H54 (cell line): ENCODE measurements at places on chromosomes 2 and 18.

DNA sequence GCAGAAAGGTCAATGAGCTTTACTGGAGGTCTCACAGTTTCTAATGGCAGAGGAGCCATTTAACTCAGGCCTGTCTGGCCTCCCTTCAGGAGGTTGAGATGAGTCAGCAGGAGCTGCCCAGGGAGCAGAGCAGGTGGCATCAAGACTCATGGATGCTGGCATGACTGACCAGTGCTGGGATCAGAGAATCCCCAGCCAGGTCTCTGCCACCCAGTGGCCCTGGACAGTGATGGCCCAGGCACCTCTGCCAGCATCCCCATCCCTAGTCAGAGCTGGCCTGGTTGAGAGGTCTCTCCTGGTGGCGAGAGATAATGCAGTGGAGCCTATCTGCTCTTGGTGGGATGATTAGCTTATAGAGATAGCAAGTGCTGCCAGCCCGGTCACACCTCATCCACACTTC, 43.1 kb downstream of the GYPC start:
- DNase-seq: no peak

GRCh38 chr2:217482056-217482710, 520.6 kb downstream of the TNS1 start:
- DNase-seq: no peak

DNA sequence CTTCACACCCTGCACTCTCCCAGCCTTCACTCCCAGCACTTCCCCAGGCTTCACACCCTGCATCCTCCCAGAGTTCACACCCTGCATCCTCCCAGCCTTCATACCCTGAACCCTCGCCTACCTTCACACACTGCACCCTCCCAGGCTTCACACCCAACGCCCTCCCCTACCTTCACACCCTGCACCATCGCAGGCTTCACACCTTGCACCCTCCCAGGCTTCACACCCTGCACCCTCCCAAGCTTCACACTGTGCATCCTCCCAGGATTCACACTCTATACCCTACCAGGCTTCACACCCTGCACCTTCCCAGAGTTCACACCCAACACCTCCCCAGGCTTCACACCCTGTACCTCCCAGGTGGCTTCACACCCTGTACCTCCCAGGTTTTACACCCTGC, 448.7 kb upstream of the MYT1L start:
- DNase-seq: no peak

GRCh38 chr2:128357506-128358370, 39.1 kb upstream of the HS6ST1 start:
- DNase-seq: no peak

- DNase-seq: no peak
Measured at GRCh38 chr2:207275779-207276178, 110.0 kb upstream of the KLF7 start.

GRCh38 chr2:105744909-105745853, at the start of gene NCK2:
NCK2 (plus strand) TSS chr2:105744912; CDS start chr2:105855064, 110,152 bp downstream.
- DNase-seq: peak; percentile 43

DNA sequence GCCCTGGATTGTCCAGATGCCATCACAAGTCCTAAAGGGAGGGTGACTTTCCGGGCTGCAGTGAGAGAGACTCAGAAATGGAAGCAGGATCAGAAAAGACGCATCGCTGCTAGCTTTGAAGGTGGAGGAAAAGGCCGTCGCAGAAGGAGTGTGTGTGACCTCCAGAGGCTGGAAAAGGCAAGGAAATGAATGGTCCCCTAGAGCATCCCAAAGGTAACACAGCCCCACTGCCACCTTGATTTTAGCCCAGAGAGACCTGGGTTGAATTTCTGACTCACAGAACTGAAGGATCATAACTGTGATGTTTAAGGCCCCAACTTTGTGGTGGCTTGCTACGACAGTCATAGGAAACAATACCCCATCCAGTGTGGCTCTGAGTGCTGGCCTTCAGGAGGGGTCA, 8.6 kb upstream of the NCK2 start:
- no peak for DNase-seq

GRCh38 chr2:182862091-182862490, 4.3 kb downstream of the FRZB start:
- DNase-seq: no peak

DNA sequence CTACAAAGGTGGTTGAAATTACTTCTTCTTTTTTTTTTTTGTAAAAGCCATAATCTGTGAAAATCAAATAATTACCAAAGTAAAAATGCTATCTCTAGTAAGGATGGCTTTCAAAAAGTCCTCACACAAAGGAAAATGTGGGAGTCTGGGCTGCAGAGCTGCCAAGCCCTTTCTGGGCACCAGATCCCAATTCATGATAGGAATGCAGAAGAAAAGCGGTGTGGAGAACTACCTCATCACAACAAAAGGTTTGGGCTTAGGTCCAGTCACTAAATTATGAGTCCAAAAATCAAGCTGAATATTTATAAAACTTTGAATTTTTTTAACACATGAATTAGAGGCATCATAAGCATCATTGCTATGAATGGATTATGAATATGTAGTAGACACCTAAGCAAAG, 30.8 kb upstream of the EPHA4 start:
- no peak for DNase-seq

DNA sequence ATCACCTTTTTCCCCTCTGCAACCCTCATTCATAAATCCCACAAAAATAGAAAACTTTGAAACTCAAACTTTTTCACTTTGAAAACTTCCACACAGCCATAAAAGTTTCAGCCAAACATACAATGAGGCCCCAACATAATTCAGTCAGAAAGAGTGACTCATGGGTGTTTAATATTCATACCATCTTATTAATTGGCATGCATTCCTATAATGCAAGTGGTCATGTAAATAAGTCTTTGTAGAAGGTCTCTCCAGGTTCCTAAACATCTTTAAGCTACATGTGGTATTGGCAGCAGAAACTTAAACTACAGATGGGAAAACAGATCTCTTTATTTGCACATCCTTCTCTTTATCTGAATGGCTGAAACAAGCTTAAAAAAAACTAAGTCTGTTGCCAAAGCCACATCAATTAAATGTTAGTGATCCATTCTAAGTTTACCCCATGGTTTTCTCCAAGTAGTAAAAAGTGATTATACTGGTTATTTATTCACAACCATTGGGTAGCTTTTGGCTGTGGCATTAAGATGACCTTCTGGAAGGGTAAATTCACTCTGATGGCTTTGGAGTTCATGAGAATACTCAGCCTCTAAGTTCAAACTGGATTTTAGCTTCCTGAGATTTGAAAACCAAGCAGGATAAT, 70.2 kb upstream of the LYPD1 start:
- DNase-seq: no peak

DNA sequence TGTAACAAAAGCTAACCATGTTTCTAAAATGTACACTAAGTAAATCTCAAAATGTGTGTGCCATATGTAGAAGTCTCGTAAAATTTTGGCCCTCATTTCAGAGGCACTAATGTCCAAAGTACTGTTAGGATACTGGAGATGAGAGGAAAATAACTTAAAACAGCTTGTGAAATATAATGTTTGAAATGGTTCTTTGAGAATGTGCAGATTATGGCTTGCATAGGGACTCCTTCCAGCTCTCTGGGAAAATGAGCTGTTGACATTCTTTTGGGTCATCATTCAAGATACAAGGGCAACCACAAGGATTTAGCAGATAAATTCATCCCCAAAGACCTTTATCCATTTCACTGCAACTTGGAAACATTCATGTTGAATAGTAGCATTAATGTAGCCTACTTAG, 38.1 kb upstream of the OTX1 start:
- no peak for DNase-seq

- DNase-seq: no peak
Measured at GRCh38 chr2:109322111-109322510, 193.1 kb downstream of the SH3RF3 start.

GRCh38 chr2:143787674-143788073, 658.5 kb downstream of the ARHGAP15 start:
- DNase-seq: no peak

GRCh38 chr2:144470334-144470733, 49.6 kb downstream of the ZEB2 start:
- DNase-seq: no peak

GRCh38 chr2:8306530-8307351, 375.1 kb upstream of the ID2 start:
- DNase-seq: no peak

DNA sequence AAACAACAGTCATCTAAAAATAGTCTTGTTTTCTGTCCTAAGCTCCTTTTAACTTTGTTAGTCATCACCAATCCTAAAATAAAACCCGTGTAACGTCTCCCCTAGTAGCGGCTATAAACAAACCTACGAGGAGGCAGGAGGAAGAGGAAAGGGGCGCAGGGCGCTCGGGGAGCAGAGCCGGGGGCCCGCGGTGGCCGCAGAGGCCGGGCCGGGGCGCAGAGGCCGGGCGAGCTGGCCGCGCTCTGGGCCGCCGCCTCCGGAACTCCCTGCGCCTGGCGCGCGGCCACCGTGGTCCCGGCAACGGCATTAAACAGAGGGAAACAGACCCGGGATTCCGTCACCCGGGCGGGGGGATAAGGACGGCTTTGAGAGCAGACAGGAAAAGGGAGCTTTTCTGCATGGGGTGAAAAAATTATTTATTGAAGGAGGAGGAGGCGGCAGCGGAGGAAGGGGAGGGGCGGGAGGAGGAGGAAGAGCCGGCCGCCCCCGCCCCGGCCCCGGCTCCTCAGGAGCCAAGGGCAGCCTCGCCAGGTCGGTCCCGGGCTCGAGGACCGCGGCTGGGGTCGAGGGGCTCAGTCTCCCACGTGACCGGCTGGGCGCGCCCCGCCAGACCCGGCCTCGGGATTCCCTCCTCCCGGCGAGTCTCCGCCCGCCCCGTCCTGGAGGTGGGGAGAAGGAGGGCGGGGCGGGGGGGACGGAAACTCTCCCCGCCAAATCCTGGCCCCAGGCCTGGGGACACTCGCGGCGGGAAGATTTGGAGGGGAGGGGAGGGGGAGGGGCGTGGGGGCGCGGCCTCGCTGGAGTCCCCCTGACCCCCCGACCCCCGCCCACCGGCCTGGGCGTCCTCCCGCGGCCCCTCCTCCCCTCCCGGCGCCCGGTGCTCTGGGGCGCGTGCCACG, 1.8 kb upstream of the NFATC1 start:
- peak; percentile 65 for DNase-seq

DNA sequence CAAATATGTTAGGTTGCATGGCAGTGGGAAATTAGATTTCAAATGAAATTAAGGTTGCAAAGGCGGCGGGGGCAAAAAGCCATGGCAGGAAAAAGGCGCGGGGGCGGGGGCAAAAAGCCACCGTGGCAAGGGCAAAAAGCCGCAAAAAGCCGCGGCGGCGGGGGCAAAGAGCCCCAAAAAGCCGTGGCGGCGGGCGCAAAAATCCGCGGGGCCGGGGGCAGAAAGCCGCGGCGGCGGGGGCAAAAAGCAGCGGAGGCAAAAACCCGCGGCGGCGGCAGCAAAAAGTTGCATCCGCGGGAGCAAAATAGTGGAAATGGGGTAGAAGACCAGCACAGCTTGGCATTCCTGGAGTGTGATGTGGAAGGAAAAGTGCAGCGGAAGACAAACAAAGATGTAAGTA, 417.1 kb downstream of the ANKRD30B start:
- DNase-seq: no peak
